ENCODE measurements at places on chromosomes 3 and 15. TPM values are rescaled to one million over a fixed set of nuclear protein-coding genes. Genes with fewer than 3 reads are reported as not detected.
A peak's percentile ranks its signal among the peaks of the same experiment; 100 is the strongest.

- no peaks in the 10 kb centered on the region for H3K4me1 ChIP-seq
- H3K27ac ChIP-seq: no peak overlapping the region
- peaks cover 22% of the 10 kb centered on the region for H3K36me3 ChIP-seq
- no peak for DNase-seq
Observed at GRCh38 chr3:193620057-193620456, 27.0 kb downstream of the OPA1 start.

Gene KBTBD13
- 2.6 TPM for total RNA-seq

- no peak overlapping the region for H3K4me3 ChIP-seq
- DNase-seq: no peak
- H3K36me3 ChIP-seq: no peaks in the 10 kb centered on the region
- peaks cover 67% of the 10 kb centered on the region for H3K4me1 ChIP-seq
- no peak overlapping the region for H3K27ac ChIP-seq
- H3K27me3 ChIP-seq: no peaks in the 10 kb centered on the region
Observed at GRCh38 chr15:73605759-73606436, 27.3 kb downstream of the NPTN start.

DNA sequence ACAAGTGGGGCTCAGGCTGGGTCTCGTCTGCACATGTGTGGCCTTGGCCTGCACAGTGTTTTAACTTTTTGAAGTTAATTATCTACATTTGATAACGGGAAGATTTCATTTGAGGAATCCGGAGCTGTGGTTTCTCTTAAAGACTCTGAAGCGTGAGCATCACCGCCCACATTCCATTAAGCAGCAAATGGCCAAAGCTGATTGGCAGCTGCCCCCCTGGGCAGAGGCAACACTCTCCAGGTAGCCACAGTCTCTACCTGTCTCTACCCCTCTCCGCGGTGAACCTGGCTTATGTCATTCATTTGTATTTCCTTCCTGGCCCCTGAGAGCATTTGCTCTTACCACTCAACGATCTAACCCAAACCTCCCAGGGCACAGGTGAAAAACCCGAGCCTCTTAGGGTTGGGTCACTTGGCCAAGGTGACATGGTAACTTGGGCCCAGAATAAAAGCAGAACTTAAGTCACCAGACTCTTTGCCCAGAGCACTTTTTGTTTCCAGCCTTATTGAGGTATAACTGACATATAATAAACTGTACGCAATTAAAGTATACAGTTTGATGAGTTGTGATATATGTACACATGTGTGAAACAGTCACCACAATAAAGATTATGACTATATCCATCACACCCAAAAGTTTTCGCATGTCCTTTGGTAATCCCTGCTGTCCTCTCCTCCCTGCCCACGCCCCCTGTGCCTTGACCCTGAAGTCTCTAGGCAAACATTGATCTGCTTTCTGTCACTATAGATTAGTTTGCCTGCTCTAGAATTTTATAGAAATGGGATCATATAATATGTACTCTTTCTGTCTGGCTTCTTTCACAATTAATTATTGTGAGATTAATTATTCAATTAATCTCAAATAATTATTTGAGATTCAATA lies 245.7 kb upstream of the HES1 start:
- H3K36me3 ChIP-seq: no peaks in the 10 kb centered on the region
- H3K4me1 ChIP-seq: no peaks in the 10 kb centered on the region
- no peak overlapping the region for H3K4me3 ChIP-seq
- no peak for DNase-seq
- H3K27me3 ChIP-seq: no peaks in the 10 kb centered on the region

DNA sequence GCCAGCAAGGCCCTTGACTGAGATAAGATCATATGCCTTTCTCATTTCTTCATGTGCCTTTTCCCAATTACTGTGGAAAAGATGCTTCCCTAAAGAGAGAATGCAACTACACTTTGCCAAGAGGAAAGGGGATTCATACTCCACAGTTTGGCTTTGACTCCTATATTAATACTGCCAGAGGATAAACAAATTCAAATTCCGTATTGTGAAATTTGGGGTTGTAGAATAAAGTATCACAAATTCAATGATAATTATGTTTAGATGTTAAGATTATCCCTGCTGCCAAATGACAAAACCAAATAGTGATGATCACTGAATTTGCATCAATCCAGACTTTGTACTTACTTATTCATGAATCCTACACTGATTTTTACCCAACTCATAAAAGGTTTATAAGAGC lies 88.5 kb upstream of the MNS1 start:
- no peak for DNase-seq
- no peaks in the 10 kb centered on the region for H3K4me1 ChIP-seq
- H3K27ac ChIP-seq: no peak overlapping the region
- no peak overlapping the region for H3K4me3 ChIP-seq
- H3K27me3 ChIP-seq: no peaks in the 10 kb centered on the region
- no peaks in the 10 kb centered on the region for H3K36me3 ChIP-seq

- H3K27ac ChIP-seq: no peak overlapping the region
- no peak overlapping the region for H3K4me3 ChIP-seq
- H3K27me3 ChIP-seq: no peaks in the 10 kb centered on the region
- H3K36me3 ChIP-seq: no peaks in the 10 kb centered on the region
- H3K4me1 ChIP-seq: no peaks in the 10 kb centered on the region
Observed at GRCh38 chr15:101620671-101621070, 31.5 kb downstream of the TM2D3 start.

Gene MORC1
- total RNA-seq: not detected

GRCh38 chr3:101791778-101792177 lies 12.8 kb downstream of the NXPE3 start:
- H3K36me3 ChIP-seq: peaks cover 72% of the 10 kb centered on the region
- no peak overlapping the region for H3K27ac ChIP-seq
- no peaks in the 10 kb centered on the region for H3K27me3 ChIP-seq
- H3K4me3 ChIP-seq: no peak overlapping the region
- H3K4me1 ChIP-seq: peaks cover 17% of the 10 kb centered on the region

Gene EIF4E3
- 23.3 TPM for total RNA-seq

Gene DYNLT2B
- total RNA-seq: 6.3 TPM

DNA sequence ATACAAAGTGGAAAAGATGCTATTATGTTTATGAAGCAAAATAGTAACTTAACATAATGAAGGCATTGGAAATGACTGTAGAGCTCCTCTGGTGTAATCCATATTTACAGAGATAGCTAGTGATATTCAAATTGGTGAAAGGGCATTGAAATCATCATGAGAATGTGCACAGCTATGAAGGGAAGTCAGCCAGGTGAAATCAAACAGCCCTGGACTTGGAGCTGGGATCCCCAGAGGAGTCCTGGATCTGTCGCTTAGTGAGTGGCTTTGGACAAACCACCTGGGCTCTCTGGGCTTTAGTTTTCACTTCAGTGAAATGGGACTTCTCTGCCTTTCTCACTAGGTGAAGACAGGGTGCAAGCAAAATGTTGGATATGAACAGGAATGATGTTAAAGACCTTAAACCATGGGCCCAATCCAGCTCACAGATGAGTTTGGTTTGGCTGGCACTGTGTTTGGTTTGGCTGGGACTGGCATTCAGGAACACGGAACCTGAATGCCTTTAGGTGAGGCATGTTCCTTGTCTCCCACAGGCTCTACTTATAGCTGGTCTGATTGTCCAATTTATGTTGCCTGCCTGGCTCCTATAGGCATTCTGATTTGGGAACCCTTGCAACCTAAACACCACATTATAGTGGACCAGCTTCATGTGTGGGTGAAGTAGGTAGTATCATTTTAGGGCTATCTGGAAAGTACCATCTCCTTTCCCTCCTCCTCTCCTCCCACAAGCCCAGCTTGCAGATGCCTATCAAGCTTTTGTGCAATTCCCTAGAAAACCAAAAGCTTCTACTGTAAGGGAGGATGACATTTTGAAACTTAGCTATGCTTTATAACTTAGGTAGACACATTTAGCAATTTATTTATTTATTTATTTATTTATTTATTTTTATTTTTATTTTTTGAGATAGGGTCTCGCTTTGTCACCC lies 110.6 kb upstream of the TNFAIP8L3 start:
- H3K4me1 ChIP-seq: no peaks in the 10 kb centered on the region
- H3K4me3 ChIP-seq: no peak overlapping the region
- DNase-seq: no peak
- no peaks in the 10 kb centered on the region for H3K36me3 ChIP-seq

GRCh38 chr3:183430325-183430957 lies 2.0 kb upstream of the MCF2L2 start:
- peaks cover 14% of the 10 kb centered on the region for H3K4me1 ChIP-seq
- DNase-seq: no peak
- no peak overlapping the region for H3K4me3 ChIP-seq
- H3K36me3 ChIP-seq: no peaks in the 10 kb centered on the region
- no peak overlapping the region for H3K27ac ChIP-seq

Gene ARID3B
- 3.5 TPM for total RNA-seq

GRCh38 chr15:62099094-62099601 lies 32.4 kb downstream of the C2CD4A start:
- H3K4me3 ChIP-seq: no peak overlapping the region
- no peak overlapping the region for H3K27ac ChIP-seq
- H3K36me3 ChIP-seq: no peaks in the 10 kb centered on the region
- H3K4me1 ChIP-seq: no peaks in the 10 kb centered on the region

Gene VILL
- total RNA-seq: 12.2 TPM

- no peaks in the 10 kb centered on the region for H3K27me3 ChIP-seq
- H3K36me3 ChIP-seq: no peaks in the 10 kb centered on the region
- H3K4me3 ChIP-seq: no peak overlapping the region
- peak overlapping the region; percentile 66 for H3K27ac ChIP-seq
Observed at GRCh38 chr15:98764291-98764690, 116.0 kb downstream of the IGF1R start.

Gene ACKR2
- 0.78 TPM for total RNA-seq

- no peak overlapping the region for H3K4me3 ChIP-seq
Observed at GRCh38 chr3:190192739-190193138, 72.0 kb upstream of the P3H2 start.

Gene P4HTM
- 40.5 TPM for total RNA-seq

Gene GOLGA8J
- not detected for total RNA-seq
